ENCODE measurements at places on chromosomes 6 and 20.
A peak's percentile ranks its signal among the peaks of the same experiment; 100 is the strongest.

DNA sequence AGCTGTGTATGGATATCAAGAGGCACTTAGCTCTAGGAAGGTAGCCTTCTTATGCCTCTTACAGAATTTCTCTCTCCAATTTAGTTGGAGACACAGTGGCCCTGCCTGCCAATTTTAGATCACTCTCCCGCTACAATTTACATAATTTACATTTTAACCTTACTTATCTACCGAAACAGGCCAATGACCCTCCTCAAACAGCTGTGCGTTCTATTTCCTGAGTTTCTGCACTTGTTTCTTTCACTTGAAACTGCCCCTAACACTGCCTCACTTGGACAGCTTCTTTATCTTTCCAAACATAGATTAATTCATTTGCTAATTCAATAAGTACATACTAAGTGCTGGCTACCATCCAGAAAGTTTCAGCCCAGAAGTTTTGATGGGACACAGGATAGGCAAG is 52.9 kb upstream of the HDDC2 start:
- DNase-seq, result peak; percentile 20

GRCh38 chr20:47551841-47552240 is 50.2 kb downstream of the NCOA3 start:
- DNase-seq, result no peak

DNA sequence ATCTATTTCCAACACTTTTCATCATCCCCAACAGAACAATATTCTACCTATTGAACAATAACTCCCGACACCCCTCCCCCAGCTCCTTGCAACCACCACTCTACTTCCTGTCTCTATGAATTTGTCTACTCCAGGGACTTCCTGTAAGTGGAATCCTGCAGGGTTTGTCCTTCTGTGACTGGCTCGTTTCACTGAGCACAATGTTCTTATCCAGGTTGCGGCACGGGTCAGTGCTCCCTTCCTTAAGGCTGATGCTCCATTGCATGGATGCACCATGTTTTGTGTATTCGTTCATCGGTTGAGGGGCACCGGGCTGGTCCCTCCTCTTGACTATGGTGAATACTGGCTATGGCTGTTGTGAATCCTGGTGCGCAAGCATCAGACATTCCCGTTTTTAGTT is 163.2 kb downstream of the TBXT start:
- no peak for DNase-seq

DNA sequence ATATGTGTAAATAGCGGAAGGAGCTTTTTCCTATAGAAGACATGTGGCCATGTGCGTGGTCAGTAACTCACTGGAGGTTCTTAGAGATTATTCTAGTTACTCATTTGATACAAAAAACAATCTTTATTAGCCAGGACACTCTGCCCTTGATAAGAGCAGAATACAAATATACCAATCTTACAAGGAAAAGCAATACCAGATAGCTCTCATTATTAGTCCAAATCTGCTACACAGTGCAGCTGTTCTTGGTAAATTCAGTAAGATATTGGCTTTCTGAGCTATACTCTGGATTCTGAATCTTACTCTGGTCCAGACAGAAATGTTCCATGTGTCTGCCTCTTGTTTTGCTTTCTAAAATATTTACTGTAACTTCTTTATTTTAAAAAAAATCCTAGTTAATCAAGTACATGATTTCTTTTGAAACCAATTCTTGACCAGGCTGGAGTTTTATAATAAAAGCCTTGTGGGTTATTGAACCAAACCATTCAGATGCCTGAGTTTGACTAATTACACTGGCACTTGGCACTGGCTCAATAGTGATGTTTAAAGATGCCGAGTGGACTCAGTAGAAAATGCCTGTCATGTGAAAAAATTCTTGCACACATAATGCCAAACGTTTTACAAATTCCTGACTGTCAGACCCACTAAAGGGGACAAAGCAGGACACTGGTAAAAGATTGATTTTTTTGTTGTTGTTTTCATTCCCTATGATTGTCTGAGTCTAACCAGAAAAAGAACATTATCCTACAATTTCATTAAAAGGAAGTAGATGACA is 242.8 kb upstream of the TCF21 start:
- no peak for DNase-seq

- DNase-seq, result no peak
These were observed 38.6 kb downstream of the ATXN1 start for GRCh38 chr6:16722630-16723029.

DNA sequence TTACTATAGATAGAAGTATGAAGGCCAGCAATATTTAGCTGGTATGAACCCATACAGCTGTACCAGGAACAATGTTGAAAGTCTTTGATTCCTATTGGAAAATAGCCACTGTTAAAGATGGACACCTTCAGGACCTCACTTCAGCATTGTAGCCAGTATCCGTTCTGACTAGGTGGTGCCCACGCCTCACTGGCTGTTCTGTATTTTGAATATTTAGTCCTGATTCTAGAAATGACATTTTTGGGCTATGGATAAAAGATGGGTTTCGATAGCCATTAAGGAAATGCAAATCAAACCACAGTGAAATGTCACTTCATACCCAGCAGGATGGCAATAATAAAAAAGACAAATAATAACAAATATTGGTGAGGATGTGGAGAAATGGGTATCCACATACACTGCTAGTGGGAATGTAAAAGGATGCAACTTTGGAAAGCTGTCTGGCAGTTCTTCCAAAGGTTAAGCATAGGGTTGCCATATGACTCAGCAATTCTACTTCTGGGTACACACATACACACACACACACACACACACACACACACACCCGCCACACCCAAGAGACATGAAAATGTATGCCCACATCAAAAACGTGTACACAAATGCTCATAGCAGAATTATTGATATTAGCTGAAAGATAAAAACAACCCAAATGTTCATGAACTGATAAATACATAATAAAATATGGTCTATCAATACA is 56.8 kb downstream of the UTRN start:
- DNase-seq, result no peak

- DNase-seq, result no peak
These were observed 124.1 kb upstream of the RIN2 start for GRCh38 chr20:19633985-19634384.

- no peak for DNase-seq
These were observed 59.6 kb downstream of the RWDD2A start for GRCh38 chr6:83252719-83253118.

DNA sequence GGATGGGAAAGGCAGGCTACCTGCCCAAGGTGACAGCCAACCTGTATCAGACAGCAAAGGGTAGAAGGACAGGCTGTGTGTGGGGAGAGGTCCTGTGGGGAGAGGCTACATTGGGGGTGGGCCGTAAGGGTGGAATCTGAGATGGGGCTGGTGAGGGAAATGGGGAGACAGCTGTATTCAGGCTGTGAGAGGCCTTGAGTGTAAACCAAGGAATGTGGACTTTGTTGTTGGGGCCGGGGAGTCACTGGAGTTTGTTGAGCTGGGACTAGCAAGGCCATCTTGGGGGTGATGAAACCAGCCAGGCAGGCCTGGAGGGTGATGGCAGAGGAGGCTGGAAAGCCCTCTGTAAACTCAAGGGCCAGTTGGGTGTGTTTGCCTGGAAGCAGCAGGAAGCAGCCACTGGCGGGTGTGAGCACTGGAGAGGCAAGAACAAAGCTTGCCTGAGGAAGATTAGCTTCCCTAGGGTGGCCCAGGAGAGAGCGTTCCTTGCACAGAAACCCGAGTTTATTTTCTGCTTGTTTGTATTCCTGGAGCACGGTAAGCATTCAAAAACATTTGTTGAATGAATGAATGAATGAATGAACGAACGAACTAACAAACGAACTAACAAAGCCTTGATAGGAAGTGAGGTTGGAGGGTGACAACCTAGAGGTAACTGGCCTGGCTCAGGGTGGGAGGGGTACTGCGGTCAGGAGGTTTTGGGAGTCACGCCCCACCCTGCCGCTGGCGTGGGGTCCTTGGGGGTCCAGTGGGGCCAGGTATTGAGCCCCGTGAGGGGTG is 18.9 kb downstream of the TTBK1 start:
- no peak for DNase-seq

DNA sequence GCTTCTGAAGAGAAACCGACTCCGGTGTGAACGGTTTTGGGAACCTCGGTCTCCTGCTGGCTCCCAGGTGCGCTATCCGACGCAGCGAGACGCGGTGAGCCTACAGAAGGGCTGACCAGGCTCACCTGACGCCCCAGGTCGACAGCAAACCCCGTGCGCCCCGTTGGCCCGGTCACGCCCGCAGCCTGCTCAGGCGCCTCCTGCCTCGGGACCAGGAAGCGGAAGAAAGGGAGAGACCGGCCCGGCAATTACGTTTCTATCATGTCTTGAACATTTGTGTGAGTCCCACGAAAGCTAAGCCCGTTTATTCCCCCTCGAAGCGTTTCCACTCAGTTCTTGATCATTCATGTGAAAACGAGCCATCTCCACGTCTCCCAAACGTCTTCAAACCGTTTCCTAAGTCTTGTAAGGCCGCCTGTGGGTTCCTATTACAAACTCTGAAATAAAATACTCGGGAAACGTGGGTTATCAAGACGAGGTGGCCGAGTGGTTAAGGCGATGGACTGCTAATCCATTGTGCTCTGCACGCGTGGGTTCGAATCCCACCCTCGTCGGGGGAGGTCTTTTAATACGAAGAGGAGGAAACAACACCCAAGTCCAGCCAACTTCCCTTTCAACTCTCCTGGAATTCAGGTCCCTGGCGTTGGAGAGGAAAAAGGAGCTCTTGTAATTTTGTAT is 150.5 kb upstream of the PRSS16 start:
- peak; percentile 37 for DNase-seq

DNA sequence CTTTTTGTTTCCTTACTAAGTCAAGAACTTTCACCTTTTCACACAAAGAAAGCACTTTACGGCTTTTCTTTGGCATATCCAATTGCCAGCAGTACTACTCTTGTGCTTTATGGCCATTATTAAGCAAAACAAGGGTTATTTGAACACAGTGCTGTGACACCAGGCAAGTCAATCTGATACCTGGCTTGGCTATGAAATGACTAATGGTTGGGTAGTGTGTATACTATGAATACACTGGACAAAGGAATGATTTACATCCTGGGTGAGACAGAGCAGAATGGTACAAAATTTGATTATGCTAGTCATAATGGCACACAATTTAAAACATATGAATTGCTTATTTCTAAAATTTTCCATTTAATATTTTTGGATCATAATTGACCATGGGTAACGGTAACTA is 22.1 kb upstream of the ADGRF1 start:
- no peak for DNase-seq

GRCh38 chr20:41587956-41588355 is 30.2 kb downstream of the CHD6 start:
- no peak for DNase-seq

DNA sequence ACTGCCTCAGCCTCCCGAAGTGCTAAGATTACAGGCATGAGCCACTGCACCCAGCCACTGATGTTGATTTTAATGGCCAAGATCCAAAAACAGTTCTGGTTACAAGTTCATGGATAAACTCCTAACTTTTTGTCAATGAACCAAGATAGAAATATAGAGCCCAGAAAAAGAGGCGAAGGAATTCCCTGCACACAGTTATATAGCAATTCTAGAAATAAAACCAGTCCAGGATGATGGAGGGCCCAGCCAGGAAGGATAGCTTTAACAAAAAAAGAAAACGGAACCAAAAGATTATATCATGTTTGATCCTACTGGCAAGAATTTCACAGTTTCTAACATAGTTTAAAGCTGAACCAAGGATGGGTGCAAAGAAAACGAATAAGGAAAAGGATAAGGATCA is 10.9 kb downstream of the EPB41L2 start:
- DNase-seq, result no peak

- DNase-seq, result no peak
These were observed 36.4 kb upstream of the ENPP5 start for GRCh38 chr6:46207174-46207573.

GRCh38 chr6:88629838-88630494 is 333.5 kb downstream of the RNGTT start:
- no peak for DNase-seq

GRCh38 chr6:39899554-39900295 is 34.5 kb downstream of the MOCS1 start:
- DNase-seq, result no peak

GRCh38 chr6:67608099-67608749 is 1026.9 kb upstream of the ADGRB3 start:
- DNase-seq, result no peak

DNA sequence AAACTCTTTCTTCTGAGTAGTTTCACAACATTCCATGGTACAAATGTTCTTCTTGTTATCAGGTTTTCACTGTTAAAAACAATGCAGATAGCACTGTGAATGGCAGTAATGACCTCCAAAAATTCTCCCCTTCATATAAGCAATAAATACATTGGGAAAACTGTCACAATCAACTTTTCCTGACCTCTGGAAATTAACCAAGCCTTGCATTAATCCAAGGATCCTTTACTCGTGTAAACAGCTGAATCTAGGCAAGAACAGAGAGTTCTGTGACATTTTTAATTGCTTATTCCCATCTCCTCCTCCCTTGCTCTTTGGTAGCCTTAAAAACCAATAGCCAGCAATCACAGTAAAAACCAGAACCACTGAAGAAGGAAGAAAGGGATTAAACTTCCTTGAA is 37.8 kb downstream of the FOXQ1 start:
- no peak for DNase-seq

- DNase-seq, result no peak
These were observed 19.7 kb downstream of the STX11 start for GRCh38 chr6:144170044-144170443.

DNA sequence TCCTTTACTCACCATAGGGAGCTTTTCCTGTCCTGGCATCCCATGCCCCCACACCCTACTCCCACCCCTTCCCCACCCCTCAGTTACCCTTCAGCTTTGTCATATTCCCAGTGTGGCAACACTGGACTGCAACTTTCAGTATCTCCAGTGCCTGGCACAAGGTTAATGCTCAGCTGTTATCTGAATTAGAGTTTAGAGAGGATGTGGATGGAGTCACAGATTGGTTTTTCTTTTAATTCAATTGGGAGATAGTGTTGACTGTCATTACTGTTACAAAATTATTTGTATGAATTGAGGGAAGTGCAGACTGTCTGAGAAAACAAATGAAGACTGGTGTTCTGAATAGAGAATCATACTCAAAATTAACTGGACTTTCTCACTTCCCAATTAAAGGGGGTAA is 89.9 kb downstream of the TULP4 start:
- DNase-seq, result no peak

- no peak for DNase-seq
These were observed 11.3 kb upstream of the ZNF335 start for GRCh38 chr20:45983279-45983743.

- DNase-seq, result no peak
These were observed 226.5 kb upstream of the CDYL start for GRCh38 chr6:4549556-4550226.

- no peak for DNase-seq
These were observed 349.9 kb downstream of the UTRN start for GRCh38 chr6:144635051-144635450.

DNA sequence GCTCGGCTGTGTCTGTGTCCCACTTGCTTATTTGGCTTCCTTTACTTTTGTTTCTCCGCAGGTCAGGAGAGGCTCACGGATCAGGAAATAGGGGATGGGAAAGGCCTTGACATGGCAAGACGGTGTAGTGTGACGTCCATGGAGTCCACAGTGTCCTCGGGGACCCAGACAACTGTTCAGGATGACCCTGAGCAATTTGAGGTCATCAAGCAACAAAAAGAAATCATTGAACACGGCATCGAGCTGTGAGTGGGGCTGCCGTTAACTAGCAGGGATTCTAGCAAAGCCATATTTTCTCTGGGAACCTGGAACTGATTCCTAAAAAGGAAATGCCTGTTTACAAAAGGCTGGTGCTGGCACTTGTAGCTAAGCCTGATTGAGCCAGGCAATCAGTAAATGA is 54.4 kb downstream of the ARFGEF2 start:
- DNase-seq, result no peak

- DNase-seq, result no peak
These were observed 35.1 kb downstream of the MYT1 start for GRCh38 chr20:64199395-64199794.

Measured in KG1 (cell line).